ENCODE measurements at places on chromosomes 3 and 15. TPM values are rescaled to one million over a fixed set of nuclear protein-coding genes. Genes with fewer than 3 reads are reported as not detected.

Gene AMIGO3
- total RNA-seq = not detected

Gene EPHA6
- total RNA-seq = not detected

DNA sequence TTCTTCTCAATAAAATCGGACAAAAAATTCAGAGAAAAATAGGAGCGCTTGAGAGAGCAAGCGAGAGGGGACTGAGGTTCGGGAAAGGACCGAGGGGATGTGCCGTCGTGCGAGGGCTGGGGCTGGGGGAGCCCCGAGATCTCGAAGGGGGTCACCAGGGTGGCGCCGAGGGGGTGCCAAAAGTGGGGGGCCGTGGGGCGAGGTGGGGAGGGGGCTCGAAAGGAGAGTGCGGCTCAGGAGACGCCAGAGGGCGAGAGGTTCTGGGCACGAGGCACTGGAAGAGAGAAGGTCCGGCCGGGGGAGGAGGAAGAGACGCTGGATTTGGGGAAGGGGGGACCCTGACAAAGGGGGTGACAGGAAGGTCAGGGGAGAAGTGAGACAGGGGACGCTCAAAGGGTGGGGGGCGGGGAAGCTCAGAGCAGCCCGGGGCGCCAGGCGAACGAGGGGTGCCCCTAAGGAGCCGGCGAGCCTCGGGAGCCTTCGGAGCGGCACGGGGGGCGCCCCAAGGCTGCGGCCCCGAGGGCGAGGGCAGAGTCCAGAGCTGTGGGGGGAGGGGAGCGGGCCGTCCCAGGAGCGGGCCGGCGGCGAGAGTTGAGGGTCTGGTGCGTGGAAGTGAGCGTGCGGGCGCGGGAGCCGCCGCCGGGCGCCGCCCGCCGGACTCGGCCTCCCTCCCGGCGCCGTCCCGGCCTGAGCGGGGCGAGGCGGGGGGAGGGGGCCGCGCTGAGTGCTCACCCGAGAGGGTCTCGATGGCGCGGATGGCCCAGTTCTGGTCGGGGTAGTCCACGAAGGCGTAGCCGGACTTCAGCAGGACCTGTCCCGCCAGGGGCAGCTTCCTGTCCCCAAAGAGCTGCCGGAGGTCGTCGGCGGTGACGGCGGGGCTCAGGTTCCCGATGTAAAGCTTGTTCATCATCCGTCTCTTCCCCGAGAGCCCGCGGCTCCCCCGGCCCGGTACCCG lies 514 bp downstream of the IGF2BP2 start:
- peak; percentile 43 for DNase-seq

Gene ITIH1
- total RNA-seq = not detected

Gene RNF111
- total RNA-seq = 30.7 TPM

Gene STRIT1
- total RNA-seq = not detected

Gene ARL14
- 0.17 TPM for total RNA-seq

DNA sequence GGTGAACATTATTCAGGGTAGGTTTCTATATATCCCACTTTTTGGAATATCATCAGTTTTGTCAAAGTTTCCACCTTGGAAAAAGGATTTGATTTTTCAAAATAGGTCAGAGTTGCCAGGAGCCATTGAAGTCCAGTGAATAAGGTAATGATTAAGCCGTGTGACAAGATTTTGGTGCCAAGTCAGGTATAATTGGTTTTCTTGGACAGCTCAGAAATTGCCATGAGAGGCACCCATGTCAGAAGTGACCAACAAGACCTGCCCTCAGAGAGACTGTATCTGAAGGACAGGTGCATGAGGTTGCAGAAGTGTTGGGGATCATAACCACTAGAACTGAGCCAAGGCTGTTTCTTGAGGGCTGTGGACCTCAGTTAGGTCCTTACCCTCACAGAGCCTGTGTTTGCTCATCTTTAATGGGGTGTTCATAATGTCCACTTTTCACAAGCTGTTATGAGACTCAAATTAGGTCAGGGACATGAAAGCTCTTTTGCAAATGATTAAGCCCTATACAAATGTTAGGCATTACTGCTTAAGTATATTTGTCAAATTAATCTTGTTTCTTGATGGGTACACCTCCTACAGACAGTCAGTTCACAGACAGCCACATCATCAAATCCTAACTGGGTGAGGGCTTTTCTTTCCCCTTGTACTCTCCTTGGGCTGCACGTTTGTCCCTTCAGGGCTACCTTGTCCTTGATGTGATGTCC lies 32.3 kb downstream of the CASR start:
- no peak for DNase-seq

DNA sequence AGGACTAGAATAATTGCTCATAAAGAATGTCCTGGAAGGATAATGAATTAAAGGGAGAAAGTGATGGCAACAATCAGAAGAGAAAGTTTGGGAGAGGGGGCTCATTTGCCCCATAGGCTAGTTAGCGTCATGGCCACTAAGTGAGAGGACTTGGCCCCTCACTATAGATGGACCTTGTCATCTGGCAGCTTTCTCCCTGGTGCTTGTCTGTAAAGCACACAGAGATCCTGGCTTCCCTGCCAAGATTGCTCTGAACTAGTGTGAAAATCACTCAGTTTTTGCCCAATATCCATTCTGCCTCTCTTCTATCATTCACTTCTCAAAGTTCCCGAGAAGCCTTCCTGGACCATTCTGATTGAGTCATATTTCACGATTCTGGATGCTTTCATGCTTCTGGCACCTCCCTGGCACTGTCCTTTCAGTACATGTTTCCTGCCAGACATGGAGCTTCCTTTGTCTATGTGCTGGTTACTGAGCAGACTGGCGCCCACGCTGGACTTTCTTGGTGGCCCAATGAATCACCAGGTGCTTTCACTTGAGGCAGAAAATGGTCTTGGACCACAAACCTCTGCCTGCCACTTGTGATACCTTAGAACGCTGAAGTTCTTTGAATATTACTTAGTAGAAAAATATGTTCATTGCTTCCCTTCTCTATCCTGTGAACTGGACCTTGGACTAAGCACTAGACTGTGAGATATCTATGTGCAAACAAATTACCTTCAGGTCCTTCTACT lies 709.6 kb upstream of the CFAP20DC start:
- DNase-seq = peak; percentile 59
